ENCODE measurements at places on chromosomes 5 and 9.

DNA sequence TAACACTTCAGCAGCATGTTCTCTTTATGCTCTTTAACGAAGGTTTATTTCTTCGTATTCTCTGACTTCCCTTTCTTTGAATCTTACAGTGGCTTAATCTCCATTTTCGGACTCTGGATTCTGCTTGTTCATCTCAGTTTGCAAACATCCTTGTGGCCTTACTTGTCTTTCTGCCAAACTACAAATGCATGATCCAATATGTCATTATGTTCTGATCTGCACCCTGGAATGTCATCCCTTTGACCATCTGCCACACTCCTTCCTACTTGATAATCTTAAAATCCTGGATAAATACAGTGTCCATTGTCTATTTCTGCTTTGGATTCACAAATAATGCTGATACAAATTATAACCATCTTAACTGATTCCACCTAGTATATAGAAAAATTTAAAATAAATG, 499.2 kb downstream of the CDH18 start:
- no peak for DNase-seq

DNA sequence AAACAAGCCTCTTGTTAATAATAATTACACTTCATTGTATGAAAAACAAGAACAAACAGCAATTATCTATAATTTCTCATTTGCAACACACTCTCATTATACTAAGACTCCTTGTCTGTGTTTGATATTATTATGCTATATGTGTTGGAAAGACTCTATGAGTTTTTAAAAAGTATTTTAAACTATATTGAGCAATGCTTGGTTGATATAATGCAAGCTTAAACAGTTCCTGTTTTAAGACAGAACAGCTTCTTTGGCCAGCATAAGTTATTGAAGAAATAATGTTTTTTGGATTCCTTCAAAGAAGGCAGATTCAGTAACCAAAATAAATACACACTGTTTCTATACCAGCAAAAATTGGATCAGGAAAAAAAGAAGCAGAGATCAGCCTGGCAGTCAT, 871.4 kb downstream of the MAT2B start:
- no peak for DNase-seq

- no peak for DNase-seq
These were observed 223.6 kb upstream of the KIF2A start for GRCh38 chr5:62082370-62082801.

- DNase-seq, result no peak
These were observed 156.5 kb downstream of the SNCAIP start for GRCh38 chr5:122468351-122469116.

DNA sequence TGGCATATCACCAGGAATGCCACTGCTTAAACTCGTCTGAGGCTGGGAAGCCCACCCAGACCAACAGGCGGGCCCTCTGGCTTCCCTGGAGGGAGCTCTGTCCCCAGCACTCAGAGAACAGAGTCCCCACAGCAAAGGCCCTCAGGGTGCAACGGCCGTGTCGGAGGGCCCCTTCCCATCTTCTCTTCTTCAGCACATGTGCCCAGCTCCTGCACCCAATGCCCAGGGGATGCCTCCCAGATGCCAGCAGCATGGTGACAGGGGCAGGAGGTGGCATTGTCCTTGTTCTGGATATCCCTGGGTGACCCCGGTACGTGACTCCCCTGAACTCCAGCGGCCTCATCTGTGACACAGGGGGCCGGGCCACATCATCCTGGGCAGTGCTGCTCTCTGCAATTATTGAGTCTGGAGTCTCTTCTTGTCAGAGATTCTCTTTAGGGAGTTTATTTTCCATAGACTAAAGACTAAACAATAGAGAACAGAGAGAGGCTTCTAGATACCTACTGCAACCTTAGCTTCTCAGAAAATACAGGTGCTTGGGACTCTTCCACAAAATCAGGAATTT, 13.6 kb upstream of the OLFM1 start:
- DNase-seq, result no peak

Data from thyroid gland (tissue), 4 donors.